Karpas-422 (cell line): ENCODE measurements at places on chromosomes 16 and 17.

DNA sequence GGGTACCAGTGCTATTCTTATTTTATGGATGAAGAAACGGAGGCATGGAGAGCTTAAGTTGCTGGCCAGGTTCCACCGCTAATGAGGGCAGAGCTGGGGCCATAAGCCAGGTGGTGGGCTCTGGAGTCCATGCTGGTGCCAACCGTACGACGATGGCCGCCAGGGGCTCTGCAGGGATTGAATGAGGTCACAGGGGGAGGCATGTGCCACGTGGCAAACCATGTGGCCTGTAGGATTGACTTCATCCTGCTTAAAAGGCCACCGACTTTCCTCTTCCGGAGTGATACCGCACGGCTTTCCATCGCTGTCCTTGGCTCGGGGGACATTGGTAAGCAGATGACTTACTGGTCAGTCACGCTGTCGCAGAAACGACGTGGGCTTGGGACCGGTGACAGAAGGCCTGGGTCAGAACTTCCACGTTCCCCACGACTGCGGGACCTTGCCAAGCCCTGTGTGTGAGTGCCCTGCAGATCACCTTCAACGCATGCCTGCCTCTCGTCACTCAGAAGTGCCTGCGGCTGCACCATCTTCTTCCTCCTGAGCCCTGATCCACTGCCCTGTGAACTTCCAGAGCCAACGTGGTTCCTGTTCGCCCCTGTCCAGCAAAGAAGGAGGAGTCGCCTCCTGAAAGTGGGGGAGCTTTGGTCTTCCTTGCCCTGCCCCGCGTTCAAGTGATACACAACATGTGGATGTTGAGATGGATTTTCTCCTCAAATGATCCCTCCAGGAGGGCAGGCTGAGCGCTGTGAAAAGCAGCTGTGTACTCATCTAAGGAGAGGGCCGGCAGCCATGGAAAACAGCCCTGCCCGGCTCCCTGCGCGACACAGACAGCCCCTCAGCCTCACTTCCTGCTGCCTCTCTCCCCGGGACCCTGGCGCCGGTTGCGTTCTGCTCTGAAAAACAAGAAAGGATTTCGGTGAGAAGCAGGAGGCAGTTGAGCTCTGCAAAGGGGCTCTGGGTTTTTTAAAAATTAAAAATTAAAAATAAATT, 176.7 kb downstream of the C16orf95 start:
- DNase-seq: no peak

- DNase-seq: no peak
These were observed 45.5 kb upstream of the CDC42EP4 start for GRCh38 chr17:73357318-73357717.

DNA sequence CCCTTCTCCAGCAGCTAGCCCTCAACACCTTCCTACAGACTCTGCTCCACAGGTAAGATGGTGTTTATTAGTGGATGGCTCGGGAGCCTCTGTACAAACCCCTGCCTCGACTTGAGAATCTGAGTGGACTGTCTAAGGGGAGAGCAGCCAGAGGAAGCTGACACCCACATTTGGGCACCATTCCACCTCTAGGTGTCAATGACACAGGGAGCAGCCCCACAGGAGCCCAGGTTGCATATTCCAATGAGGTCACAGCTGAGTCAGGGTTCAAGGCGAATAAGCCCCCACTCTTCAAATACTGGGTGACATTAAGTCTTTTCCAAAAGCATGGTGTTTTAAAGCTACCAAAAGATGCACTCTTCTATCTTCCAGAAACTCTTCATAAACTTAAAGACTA, 31.9 kb downstream of the RANBP10 start:
- DNase-seq: no peak

DNA sequence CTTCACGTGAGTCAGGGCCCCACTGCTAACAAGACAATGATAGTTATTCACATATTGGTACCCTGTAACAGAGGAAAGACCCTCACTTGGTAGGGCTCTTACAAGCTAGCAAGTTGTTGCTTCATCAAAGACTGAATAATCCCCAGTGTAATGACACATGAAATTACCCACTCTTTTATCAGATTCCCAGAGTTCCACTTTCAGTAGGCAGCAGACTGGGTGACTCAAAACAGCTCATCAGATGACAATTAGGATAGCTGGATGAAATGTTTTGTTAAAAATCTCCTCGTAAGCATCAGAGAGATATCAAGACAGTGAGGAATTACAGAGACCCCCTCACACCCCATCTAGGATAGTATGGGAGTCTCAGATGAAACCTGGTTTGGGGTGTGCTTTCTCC, 6.8 kb upstream of the OR1E2 start:
- no peak for DNase-seq

- DNase-seq: peak; percentile 91
These were observed 956 bp upstream of the CHD3 start for GRCh38 chr17:7887482-7888183.

- peak; percentile 49 for DNase-seq
These were observed 127.2 kb downstream of the HS3ST3B1 start for GRCh38 chr17:14427900-14428647.

- no peak for DNase-seq
These were observed 11.6 kb upstream of the NTN1 start for GRCh38 chr17:9009737-9010136.

DNA sequence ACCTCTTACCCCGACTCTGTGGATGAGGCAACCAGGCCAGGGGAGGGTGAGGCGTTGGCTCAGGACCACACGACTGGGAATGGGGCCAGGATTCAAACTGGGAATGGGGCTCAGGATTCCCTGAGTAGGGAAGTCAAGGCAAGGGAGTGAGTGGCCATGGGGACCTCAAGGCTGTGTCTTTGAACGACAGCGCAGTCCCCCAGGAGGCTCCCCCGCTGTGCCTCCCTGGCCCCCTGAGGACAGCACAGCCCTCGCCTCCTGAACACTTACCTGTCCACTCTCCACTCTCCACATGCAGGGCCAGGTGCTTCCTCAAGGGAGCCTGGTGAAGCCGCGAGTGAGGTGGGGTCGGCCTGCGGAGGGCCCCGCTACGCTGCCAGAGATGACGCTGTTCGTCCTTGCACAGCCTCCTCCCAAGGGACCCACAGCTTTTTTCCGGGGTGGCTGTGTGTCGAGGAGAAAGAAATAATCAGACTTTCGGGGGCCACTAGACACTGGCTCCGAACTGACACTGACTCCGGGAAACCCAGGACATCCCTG, 6.9 kb downstream of the ZNF469 start:
- DNase-seq: no peak

DNA sequence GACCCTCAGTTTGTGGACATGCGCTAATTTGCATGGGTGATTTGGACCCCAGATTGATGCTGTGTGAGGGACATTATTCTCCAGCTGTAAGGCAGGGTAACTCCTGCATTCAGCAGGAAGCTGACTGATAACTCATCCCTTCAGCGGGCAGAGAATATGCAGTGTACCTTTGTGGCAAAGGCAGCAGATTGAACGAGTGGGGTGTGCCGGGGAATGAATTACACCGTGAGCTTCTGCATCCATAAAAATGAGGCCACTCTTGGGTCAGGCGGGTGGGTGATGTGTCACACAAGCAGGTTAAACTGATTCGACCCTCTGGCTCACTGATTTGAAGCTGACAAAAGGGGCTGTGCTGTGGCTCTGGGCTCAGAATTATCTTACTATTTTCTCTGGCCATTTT, 128.9 kb upstream of the PMFBP1 start:
- no peak for DNase-seq

DNA sequence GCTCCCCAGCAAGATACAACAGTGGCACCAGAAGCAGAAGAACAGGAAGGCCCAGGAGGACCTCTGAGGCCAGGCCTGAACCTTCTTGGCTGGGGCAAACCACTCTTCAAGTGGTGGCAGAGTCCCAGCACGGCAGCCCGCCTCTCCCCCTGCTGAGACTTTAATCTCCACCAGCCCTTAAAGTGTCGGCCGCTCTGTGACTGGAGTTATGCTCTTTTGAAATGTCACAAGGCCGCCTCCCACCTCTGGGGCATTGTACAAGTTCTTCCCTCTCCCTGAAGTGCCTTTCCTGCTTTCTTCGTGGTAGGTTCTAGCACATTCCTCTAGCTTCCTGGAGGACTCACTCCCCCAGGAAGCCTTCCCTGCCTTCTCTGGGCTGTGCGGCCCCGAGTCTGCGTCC, 11.9 kb downstream of the CES3 start:
- DNase-seq: no peak
